ENCODE measurements at places on chromosomes 12 and 14.

GRCh38 chr14:104580961-104581360, 1.4 kb downstream of the C14orf180 start:
- no peak for DNase-seq

- peak; percentile 25 for DNase-seq
Measured at GRCh38 chr12:122411537-122411936, 10.9 kb downstream of the CLIP1 start.

- DNase-seq: no peak
Measured at GRCh38 chr12:94730847-94731246, 80.5 kb upstream of the TMCC3 start.

DNA sequence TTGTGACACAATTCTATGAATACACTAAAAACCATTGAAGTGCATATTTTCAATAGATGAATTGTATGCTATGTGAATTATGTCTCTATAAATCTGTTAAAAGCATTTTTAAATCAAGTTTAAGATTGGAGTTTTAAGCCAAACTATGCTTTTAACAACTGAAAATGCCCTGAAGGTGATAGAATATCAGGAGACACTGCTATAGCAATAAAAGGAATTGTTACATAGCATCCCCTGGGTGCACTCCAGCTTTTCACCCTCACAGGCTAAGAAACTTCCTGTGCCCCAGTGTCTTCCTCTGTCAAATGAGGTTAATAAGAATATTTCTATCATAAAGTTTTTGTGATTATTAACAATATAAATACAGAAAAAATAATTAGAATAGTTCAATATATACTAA, 472.7 kb upstream of the TMPO start:
- no peak for DNase-seq

GRCh38 chr14:99260116-99260515, 11.9 kb downstream of the BCL11B start:
- no peak for DNase-seq

- no peak for DNase-seq
Measured at GRCh38 chr12:56775638-56776037, 12.5 kb downstream of the HSD17B6 start.

DNA sequence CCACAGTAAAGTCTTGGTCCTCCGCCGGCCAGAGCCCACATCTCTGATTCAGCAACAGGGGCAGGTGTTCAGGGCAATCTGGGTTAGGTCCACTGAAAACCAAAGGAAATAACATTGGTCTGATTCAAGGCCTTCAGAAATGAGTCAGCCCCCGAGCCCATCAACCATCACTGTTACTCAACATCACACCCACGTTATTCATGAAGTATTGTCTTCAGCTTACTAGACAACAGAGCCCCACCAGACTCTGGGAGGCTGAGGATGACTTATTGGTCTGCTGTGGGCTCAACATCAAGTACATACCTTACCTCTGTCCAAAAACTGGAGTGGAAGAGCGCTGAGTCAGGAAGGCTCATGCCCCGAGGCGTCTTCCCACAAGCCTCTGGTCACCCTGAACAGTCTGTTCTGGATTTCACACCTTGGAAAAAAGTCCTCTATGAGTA, 97.5 kb downstream of the ZFP36L1 start:
- no peak for DNase-seq

DNA sequence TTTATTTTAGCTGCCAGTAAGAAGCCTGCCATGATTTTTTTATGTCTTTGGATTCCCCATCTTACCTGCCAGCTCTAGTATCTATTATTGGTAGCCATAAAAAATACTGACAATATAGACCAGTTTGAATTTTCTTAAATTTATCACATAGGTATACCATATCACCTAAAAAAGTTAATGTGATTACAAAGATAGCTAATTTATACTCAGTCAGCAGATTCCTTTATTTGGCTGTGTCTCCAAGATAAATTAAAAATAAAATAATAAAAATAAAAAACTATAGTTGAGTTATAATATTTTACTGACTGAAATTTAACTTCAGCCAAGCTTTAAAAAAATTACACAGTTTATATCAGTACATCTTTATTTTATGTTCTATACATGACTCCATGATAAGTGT, 128.3 kb downstream of the GPHN start:
- DNase-seq: no peak

- no peak for DNase-seq
Measured at GRCh38 chr12:70927356-70927755, 6.8 kb upstream of the PTPRR start.

GRCh38 chr14:75143761-75144527, 17.1 kb upstream of the NEK9 start:
- no peak for DNase-seq

DNA sequence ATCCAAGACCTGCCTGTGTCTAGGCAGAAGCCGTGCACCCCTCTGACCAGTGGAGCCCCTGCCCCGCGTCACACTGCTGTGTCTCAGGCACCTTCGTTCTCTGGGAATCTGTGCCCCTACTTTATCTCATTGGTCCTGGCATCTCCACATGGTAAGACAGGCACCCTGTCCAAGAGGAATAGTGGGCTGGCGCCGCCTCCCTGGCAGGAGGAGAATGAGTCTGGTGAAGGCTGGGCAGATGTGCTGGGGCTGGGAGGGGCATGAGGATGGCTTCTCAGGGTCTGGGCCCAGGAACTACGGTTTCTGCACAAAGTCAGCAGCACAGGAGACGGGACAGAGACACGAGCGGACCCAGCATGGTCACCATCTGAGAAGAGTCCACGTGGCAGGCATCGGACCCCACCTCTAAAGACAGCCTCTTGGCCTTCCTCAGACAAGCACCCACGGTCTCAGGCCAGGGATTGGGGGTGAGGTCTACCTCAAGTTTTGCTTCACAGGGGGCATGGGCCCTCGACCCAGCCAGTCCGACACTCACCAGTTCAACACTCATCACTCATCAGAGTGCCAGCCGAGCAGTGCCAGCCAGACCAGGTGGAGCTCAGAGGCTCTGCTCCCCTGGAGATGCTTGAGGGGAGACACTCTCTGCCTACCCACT, 306.7 kb downstream of the ADGRD1 start:
- no peak for DNase-seq

GRCh38 chr12:130242506-130242905, 80.2 kb downstream of the FZD10 start:
- DNase-seq: no peak

DNA sequence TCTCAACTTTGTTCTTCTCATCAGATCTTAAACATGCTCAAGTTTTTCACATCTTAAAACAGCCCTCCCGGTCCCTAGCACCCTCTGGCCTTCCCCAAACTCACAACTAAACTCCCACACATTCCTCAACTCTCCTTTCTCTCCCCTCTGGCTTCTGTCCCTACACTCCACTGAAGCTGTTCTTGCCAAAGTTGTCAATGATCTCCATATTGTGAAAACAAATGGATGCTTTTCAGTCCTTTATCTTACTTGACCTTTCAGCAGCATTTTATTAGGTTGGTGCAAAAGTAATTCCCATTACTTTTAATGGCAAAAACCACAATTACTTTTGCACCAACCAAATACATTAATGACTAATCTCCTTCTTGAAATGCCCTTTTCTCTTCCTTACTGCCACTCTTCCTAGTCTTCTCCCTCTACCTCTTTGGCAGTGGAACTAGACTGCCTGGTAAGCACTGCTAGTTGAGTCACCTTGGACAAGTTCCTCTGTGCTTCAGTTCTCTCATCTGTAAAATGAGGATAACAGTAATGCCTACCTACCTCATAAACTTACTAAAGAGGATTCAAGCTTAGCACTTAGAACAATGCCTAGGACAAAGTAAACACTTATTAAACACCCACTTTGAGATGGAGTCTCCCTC, 16.0 kb downstream of the CERS5 start:
- no peak for DNase-seq

DNA sequence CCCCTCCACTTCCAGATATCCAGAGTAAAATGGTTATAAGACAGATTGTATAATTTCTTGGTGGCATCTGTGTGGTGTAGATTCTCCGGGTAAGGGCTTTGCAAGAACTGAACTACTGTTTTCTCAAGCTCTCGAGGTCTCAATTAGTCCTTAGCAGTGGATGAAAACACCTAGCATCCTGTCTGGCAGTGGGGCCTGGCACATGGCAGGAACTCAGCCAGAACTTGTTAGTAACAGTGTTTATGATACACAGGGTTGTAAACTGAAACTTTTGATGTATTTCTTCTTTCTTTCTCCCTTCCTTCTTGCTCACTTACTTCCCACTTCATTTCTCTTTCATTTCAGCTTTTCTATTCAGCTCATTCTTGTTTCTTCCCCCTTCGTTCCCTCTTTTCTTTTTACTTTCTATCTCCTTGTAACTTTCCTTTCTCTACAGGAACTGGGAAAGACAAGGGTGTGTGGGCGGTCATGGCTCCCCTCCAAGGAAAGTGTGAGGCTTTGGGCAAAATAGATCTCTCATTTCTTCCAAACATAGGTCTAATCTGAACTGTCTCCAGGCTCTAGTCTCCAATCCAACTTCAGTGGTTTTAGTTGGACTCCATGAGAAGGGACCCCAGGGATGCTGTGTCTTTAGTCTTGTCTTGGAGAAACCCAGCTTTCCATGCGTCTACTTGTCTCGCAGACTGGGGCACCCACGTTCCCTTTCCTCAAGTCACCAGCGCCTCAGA, 159.7 kb downstream of the PAH start:
- no peak for DNase-seq

GRCh38 chr12:123767613-123768012, 5.5 kb downstream of the DNAH10 start:
- DNase-seq: no peak

DNA sequence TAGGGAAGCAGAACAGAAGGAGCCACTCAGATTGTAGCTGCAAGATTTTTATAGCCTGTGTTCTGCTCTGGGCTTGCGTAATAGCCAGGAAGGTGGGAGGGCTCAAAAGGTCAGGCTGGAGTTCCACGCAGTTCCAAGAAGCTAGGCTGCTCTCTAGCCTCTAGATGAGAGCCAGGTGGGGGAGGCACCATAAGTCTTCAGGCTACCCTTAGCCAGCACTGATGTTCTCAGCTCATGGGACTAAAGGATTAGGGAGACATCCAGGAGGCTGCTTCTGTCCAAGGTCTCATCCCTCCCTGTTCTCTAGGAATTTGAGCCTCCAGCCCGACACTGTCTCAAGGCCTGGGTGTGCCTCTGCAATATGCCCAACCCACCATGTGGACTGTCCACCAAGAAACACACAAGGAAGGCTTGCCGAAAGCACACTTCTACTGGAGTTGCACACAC, 1.7 kb downstream of the LMBR1L start:
- DNase-seq: peak; percentile 58

GRCh38 chr14:61153431-61153830, 127.7 kb downstream of the TMEM30B start:
- peak; percentile 16 for DNase-seq

DNA sequence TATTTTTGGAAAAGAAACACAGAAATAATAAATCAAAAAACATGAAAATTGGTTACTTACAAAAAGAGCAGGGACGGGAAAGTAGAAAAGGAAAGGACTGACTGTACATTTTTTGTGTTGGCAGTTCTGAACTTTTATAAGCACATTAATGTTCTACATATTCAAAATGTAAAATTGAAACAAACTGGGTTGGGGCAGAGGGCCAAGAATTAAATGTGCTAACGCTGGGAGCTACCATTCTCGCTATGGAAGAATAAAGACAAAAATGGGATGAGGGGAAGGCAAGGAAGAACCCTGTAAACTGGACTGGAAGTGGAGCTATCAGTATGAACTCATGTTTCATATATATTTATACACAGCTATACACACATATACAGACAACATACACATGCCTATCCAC, 24.5 kb downstream of the ATP2B1 start:
- DNase-seq: no peak

GRCh38 chr14:71538288-71538687, 393.9 kb upstream of the RGS6 start:
- DNase-seq: no peak

- no peak for DNase-seq
Measured at GRCh38 chr12:109732321-109733305, 19.0 kb downstream of the FAM222A start.

- DNase-seq: no peak
Measured at GRCh38 chr14:71648725-71649124, 283.5 kb upstream of the RGS6 start.

- DNase-seq: no peak
Measured at GRCh38 chr14:77100961-77101360, 2.9 kb downstream of the CIPC start.

DNA sequence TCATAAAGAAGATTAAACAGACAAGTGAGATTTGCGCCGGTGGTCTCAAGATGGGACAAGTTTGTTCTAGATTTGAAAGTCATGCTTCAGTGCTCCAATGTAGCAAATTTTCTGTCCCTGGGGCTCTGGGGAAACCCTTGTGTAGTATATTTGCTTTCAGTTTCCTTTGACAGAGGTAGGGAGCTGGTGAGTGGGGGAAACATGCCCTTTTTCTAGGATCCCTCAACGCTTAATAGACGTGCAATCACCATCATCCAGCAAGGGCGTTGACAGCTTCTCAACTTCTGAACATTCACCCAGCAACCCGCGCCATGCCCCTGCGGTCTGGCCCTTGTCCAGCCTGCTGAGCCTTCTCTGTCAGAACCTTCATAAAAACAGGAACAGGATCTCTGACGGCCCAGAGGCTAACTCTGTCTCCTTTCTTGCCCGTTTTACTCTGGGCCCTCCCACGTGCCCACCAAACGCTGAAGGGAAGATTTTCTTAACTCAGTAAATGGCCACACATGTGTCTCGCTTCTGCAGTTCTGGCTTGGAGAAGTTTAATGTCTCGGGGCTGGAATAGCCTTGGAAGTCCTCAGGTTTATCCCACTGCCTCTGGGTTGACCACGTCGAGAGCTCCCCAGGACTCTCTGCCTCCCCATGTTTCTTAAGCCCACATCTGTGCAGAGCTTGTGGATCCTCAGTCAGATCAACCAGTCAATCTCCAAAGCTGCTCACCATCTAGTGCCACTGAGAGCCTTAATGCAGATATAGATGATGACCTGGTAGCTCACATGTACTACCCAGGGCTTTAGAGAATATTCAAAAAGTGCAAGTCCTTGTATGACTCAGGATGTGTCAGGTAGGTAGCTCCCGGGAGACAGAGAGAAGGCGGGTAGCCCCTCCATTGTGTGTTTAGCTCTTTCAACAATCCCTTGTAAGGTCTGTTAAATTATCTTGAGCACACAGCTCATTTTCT, 58.1 kb upstream of the CCND2 start:
- DNase-seq: peak; percentile 79

DNA sequence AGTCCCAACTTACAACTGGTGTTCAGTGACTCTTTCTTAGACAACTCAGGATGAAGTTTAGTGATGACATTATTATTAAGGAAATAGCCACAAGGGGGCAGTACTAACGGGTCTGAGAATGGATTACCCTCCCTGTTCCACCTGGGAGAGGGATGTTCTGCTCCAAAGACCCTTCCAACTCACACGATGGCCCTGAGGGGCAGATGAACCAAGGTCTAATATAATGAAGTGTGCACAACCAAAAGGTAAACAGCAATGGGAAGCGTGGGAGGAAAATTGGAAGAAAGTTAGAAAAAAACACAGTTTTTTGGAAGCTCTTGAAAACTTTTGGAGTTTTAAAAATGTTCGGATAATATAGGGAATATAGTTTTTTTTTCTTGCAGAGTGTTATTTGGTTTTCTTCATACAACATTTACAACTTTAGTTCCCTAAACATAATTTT, 24.0 kb downstream of the FGF6 start:
- peak; percentile 24 for DNase-seq

DNA sequence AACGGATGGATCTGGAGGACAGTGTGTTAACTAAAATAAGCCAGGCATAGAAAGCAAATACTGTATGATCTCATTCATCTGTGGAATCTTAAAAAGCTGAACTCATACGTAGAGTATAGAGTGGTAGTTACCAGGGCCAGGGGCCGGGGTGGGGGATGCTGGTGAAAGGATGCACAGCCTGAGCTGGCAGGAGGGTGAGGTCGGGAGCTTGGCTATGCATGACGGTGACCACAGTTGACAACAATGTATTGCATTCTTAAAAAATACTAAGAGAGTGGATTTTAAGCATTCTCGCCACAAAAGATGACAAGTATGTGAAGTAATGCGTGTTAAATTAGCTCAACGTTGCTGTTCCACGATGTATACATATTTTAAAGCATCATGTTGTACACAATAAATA, 351.3 kb downstream of the TMEM121 start:
- no peak for DNase-seq
